ENCODE measurements at places on chromosomes 12 and 14.

- peak; percentile 16 for DNase-seq
Observed at GRCh38 chr14:89616852-89617341, 199.9 kb upstream of the FOXN3 start.

DNA sequence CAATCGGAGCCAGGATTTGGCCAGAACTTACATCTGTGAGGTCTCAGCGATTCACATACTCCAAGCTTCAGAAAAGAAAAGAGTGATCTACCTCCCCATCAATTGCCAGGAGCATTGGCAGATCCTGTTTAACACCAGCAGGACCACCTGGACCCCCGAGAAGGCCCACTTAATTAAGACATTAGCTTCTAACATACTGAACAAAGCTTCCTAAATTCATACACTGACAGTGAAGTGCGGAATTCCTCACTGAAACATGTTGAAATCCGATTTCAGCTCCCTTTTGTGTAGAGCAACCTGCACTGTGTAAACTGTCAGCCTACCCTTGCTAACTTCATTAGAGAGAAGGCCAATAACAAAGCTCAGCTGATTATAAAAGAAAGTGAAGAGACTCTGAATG lies 274.0 kb downstream of the NOVA1 start:
- DNase-seq: no peak

- no peak for DNase-seq
Observed at GRCh38 chr14:22337521-22337920, 251.5 kb downstream of the DAD1 start.

DNA sequence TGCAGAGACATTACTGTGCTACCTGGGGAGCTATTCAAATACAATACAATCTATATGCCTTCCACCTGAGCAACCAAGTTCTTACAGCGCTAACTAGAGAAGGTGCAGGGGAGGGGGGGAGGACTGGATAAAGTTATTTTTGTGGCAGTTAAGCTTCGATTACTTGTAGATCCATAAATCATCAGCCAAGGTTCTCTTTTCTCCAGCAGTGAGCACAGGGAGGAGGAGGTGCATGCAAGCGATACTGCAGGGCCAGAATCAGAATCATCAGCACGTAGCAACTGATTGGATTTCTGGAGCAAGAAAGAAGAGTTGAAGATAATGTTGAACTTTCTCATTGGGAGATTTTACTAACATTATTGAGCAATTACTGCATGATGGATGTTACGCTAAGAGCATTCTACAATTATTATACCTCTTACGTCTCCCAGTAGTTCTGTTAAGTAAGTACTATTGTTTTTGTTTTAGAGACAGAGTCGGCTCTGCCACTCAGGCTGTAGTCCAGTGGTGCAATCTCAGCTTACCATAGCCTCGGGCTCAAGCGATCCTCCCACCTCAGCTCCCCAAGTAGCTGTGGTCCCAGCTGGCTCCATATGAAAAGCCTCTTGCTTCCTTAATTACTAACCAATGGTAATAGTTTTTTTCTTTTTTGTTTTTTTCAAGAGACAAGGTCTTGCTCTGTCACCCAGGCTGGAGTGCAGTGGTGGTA lies 74.6 kb upstream of the EEA1 start:
- DNase-seq: peak; percentile 45

- no peak for DNase-seq
Observed at GRCh38 chr12:129393357-129393937, 510.4 kb downstream of the TMEM132D start.

GRCh38 chr12:116863275-116863767 lies 17.9 kb downstream of the HRK start:
- DNase-seq: peak; percentile 28

GRCh38 chr14:64614805-64615391 lies 65.1 kb downstream of the PPP1R36 start:
- no peak for DNase-seq

DNA sequence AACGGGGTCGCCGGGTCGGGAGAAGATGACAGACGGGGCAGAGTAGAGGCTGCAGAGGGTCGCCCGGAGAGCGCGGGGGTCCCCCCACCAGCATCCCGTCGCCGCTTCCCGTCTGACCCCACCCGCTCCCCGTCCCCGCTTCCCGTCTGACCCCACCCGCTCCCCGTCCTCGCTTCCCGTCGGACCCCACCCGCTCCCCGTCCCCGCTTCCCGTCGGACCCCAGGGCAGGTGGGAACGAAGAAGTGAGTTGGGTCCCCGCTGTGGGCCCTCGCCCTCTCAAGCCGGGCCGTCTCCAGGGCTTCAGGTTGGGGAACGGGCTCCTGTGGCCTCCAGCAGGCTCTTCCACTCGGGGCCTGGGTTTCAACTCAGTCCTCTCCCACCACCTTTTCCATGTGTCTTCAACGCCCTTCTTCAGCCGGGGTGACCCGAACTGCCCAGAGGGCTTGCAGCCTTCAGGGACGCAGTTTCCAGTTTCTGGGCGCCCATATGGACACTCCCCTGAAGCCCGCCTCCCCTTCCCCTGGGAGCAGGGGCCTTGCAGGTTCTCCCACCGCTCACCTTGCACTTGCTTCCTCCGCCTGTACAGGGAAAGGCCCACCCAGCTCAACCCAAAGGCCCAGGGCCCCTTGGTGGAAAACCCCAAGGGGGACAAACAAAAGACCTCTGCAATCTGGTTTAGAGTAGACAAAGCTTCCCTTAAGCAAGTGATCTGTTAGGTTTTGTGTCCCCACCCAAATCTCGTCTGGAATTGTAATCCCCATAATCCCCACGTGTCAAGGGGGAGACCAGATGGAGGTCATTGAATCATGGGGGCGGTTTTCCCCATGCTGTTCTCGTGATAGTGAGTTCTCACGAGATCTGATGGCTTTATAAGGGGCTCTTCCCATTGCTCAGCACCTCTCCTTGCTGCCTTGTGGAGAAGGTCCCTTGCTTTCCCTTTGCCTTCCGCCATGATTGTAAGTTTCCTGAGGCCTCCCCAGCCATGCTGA lies 66.5 kb downstream of the TNFAIP2 start:
- no peak for DNase-seq

GRCh38 chr14:73238424-73238852 lies 1.1 kb downstream of the PAPLN start:
- DNase-seq: peak; percentile 68

DNA sequence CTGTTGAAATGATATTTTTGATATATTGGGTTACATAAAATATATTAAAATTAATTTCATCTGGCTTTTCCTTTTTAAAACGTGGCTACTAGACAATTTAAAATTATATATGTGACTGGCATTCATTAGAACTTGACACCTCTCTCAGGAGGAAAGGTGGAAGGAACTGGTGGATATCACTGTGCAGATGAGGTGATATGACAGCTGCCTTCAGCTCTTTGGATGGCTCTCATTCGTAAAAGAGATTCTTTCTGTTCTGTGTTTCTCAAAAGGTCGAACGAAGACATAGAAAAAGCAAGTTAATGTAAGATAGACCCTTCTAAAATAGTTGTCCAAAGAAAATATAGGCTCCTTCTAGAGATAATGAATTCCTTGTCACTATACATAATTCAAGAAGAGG lies 36.6 kb downstream of the CRADD start:
- DNase-seq: no peak

DNA sequence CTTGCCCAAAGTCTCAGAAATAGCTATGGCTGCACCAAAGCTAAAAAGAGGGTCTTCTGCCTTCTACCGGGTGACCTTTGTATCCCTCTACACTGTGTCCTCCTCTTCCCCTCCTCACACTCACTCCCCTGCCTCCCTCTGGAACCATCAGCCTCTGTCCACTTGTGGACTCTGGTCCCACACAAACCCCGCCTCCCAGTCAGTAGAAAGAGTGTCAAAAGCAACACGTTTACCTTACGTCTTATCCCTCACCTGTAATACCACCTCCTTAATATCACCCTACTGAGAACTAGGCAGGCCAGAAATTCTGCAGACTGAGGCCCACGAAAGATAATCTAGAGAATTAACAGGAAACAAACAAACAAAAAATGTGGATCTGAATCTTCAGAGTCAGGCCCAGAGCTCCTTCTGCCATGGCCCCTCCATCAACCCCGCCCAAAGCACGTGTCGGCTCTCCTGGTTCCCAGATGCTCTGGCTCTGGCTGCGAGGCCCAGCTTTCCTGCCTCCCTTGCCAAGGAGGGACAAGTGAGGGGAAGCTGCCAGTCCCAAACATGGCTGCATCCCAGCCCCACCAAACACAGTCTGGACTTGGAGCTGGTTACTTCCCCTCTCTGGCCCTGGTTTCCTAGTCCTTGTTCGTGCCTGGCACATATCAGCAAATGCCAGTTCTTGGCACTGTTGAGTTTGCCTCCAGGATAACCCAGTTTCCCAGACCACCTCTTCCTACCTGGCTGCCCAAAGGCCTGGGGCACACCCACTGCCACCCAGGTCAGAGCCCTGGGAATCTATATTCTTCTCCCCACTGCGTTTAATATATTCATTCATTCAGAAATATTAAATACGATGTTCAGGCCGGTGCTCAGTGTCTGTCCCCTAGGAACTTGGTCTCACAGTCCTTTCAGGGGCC lies 2.7 kb downstream of the ACTN1 start:
- peak; percentile 40 for DNase-seq

DNA sequence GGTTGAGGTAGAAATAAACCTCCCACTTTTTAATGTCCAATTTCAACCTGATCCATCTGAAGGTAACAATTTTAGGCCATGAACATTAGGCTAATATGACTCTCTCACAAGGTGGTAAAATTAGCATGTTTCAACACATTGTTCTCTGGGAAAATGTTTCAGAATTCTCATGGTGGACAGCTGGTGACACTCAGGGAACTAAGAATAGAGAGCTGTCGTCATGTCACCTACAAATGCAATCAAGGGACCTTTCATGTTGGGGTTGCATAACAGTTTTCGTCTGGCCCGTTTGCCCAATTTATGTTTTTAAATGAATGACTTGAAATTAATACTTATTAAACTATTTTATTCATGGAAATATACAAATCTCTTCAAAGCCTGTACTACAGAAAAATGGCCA lies 180.7 kb upstream of the PRICKLE1 start:
- DNase-seq: no peak

DNA sequence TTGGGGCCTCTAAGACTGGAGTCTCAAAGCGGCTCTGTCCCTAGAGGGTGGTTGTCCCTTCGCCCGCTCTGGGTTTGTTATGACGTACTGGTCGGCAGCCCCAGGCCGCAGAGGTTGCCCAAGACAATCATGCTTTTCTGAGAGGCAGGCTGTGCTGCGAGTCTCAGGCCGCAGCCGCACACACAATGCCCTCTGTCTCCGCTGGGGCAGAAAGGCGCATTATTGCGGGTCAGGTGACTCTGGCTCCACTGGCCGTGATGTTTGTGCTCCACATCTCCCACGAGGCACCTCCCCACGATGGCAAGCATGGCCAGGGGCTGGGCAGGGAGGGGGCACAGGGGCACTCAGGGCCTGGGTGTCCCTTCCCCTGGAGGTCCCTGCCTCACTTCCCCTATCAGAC lies 21.0 kb upstream of the PLEKHG3 start:
- no peak for DNase-seq

DNA sequence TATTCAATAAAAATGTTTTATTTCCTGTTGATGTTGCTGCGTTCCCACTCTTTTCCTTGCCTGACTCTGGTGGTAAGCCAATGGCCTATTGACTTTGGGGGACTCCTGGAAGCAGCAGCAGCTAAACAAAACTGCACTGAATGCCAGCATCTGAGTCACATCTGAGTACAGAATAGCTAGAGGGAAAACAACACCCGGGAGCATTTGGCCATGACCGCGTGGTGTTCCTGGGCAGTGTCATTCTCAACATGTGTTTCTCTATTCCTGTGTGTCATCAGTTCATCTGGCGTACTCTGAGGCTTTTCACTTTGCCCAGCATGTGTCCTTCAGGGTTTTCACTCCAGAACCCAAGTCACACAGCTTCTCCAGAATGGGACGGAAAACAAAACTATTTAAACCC lies 238.8 kb downstream of the PAWR start:
- DNase-seq: peak; percentile 86

GRCh38 chr14:54767450-54767849 lies 135.2 kb downstream of the GCH1 start:
- DNase-seq: no peak

DNA sequence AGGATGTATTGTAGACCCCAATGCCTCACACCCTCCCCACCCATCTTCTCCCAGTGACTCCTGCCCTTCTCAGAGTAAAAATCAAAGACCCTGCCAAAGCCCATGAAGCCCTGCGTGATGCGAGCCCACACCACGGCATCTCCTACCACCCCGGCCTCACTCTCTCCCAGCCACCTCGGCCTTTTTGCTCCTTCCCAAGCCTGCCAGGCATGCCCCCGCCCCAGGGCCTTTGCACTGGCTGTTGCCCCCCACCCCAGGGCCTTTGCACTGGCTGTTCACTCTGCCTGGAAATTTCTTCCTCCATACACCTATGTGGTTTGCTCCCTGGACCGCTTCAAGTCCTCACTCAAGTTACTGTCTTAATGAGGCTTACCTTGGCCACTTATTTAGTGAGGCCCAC lies 5.0 kb upstream of the CHGA start:
- no peak for DNase-seq

DNA sequence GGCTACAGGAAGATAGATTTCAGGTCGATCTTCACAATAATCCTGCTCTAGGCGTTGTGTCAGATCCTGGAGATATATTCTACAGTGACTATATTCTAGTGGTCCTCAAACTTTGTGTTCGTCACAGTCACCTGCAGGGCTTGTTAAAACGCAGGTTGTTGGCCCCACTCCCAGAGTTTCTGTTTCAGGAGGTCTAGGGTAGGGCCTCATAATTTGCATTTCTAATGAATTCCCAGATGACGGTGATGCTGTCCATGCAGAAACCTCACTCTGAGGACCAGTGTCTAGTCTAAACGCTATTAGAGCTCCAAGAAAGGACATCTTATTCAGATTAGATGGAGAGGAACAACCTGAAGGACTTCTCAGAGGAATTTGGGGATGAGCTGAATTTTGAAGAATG lies 13.2 kb upstream of the SLC6A13 start:
- no peak for DNase-seq

DNA sequence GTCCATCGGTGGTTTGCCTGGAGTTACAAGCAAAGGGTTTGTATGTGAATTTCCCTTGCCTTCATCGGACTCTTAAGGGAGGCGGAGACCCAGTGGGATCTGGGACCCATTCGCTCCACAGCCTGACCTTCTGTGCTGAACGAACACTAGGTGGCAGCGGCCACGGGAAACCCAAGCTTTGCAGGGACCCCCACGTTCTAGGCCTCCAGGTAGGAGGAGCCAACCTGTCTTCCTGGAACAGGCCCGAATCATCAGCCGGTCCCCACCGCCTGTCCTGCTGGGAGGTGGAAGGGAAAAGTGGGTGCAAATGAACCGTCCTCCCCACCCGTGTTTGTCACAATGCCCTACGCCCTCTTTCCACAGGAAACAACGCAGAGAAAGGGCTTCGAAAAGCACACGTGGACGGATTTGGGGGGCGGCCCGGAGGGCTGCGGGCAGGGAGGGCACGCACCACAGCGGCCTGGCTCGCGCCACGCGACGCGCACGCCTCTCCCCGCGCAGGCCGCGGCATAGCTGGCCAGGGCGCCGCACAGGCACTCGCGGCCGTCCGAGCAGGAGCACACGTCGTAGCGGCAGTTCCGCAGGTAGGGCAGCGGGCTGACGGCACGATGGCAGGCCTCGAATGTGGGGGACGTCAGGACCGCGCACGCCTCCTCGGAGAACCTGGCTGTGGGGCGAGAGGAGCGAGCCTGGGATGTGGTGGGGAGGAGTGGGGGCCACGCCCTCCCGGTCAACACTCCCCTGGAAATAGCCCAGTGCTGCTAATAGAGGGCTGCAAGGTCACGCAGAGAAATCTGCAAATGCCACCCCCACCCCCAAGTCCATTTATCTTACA lies 67.8 kb downstream of the VWF start:
- no peak for DNase-seq
